Endothelial cell (in vitro differentiated cells): ENCODE measurements at places on chromosomes 2 and 18.
A peak's percentile ranks its signal among the peaks of the same experiment; 100 is the strongest.

DNA sequence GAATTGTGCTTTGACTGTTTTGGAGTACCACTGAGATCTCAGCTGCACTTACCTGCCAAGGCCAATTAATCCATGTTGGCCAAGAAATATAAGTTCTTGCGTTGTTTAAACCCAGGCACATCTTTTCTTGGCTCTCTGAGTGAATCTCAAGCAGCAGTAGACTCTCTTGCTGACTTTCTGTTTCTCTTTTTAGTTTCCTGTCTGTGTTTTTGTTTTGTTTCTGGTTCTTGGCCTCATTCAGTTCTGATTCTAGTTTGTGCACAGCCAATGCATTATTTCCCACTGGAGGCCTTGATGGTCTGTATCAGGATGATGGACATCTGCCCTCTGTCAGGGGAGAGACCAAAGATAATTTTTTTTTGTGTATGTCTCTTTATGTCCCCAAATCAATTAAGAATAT is 379.4 kb downstream of the CDH2 start:
- DNase-seq = no peak

DNA sequence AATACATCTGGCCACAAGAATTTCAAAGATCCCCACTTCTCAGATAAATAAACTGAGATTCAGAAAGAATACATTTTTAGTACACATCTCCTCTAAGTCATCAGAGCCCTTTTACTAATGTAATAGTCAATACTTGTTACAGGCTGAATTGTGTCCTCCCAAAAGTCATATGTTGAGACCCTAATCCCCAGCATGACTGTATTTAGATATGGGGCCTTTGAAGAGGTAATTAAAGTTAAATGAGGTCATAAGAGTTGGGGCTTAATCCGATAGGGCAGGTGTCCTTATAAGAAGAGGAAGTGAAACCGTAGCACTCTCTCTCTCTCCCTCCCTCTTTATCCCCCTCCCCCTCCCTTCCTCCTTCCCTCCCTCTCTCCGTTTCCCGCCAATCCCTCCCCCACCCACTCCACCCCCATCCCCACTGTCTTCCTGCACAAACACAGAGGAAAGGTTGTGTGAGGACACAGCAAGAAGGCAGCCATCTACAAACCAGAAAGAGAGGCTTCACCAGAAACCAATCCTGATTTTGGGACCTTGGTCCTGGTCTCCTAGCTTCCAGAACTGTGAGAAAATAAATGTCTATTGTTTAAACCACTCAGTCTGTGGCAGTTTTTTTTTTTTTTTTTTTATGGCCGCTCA is 66.6 kb upstream of the ZNF397 start:
- DNase-seq = no peak

GRCh38 chr2:80113399-80113798 is 191.2 kb downstream of the LRRTM1 start:
- no peak for DNase-seq

DNA sequence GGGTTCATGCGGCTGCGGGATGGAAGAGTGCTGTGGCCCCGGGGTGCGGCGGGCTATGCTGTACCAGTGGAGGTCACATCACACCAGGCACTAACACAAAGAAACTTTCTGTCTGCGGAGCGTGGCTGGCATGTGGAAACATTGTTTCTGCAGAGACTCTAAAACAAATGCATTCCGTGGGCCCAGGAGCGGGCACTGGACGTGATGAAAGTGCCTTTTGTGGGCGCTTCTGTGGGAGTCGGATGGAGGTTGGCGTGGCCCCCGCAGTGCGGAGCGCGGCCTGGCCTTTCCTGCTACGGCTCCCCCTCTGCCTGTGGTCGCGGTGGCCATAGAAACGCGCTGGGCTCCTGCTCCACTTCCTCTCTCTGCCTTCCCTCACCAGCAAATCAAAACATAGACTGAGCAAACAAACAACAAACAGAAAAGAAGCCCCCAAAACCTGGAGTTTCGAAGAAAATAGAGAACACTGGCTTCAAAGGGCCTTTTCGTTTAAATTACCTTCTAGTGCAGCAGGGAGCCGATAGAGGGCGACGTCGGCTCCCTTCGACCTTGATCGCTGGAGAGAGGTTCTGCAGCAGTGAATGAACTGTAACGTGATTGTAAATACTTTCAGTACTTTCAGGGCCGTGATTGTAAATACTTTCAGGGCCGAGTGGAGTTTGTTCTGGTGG is 51.4 kb downstream of the KIF5C start:
- peak; percentile 60 for DNase-seq

- DNase-seq = no peak
Observed at GRCh38 chr2:207148020-207148419, 17.7 kb downstream of the KLF7 start.

DNA sequence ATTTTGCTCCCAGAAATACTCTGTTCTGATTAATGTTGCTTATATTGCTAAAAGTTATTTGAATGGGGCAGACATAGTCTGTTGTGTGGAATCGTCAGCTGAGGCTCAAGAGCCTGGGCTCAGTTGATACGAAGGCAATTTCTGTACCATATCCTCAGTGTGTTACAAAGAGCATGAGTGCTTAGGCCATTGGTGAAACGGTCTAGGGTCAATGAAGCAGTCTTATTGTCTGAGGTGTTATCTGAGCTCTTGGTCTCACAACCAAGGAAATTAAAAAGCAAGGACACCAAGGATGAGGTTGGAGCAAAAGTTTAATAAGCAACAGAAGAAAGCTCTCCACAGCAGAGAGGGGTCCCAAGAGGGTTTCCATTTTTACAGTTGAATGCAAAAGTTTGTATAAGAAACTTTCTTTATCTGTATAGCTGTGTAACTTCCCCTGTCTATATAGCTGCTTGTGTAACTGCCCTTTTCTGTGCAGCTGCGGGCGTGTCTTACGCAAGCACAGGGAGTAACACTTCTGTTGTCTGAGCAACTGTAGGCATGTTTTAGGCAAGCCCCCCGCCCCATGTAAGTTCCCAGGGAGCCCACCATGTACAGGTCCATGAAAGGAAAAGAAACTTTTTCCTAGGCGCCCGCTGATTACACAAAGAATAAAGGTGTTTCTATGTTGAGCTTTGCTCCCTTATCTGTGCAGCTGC is 40.6 kb upstream of the DSC1 start:
- DNase-seq = no peak

GRCh38 chr2:152176113-152176714 is 651 bp upstream of the STAM2 start:
- DNase-seq = no peak

GRCh38 chr2:157326698-157327097 is 1.1 kb upstream of the ERMN start:
- DNase-seq = no peak

DNA sequence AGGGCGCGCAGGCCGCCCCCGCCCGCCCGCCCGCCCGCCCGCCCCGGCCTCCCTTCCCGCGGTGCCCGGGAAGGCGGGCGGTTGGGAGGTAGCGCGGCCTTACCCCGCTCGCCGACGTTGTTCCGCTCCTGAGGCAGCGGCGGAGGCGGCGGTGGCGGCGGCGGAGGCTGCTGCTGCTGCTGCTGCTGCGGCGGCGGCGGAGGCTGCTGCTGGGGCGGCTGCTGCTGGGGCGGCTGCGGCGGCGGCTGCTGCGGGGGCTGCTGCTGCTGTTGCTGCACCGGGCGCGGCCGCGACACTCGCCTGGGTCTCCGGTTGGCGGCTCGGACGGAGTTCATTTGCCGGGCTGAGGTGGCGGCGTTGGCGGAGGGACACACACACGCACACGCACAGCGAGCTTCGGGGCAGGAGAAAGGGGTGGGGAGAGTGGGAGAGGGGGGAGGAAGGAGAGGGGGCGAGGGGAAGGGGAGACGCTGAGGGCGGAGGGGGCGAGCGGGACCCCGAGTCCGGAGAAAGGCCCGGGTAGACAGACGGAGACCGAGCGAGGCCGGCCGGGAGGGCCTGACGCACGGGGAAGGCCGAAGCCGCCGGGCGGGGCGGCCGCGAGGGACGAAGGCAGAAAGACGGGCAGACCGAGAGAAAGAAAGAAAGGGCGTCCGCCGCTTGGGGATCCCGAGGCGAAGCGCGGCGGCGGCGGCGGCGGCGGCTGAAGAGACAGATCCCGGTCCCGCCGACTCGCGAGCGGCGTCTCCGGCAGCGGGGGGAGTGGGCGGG is 727 bp downstream of the FBXO11 start:
- DNase-seq = peak; percentile 63

GRCh38 chr2:64354857-64355680 is 98.9 kb upstream of the LGALSL start:
- DNase-seq = no peak

DNA sequence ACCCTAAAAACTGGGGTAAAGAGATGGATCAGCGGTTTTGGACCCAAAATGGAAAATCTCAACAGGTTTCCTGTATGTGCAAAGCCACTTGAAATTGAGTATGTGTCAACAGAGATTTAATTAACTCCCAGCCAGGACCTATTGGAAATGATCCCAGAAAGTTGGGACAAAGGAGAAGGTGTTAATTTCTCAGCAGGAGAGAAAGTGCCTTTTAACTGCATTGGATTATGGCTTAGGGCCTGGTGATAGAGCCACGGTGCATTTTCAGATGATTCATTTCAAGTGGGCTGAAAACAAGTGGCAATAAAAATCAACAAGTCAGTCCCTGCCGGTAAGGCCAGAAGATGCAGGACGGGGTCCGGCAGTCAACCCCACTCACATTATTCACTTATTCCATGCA is 80.2 kb upstream of the BCL11A start:
- DNase-seq = no peak

- no peak for DNase-seq
Observed at GRCh38 chr2:169585673-169586072, 1.5 kb downstream of the PPIG start.
